NCI-H69 (cell line): ENCODE measurements at places on chromosomes 1 and 21.

DNA sequence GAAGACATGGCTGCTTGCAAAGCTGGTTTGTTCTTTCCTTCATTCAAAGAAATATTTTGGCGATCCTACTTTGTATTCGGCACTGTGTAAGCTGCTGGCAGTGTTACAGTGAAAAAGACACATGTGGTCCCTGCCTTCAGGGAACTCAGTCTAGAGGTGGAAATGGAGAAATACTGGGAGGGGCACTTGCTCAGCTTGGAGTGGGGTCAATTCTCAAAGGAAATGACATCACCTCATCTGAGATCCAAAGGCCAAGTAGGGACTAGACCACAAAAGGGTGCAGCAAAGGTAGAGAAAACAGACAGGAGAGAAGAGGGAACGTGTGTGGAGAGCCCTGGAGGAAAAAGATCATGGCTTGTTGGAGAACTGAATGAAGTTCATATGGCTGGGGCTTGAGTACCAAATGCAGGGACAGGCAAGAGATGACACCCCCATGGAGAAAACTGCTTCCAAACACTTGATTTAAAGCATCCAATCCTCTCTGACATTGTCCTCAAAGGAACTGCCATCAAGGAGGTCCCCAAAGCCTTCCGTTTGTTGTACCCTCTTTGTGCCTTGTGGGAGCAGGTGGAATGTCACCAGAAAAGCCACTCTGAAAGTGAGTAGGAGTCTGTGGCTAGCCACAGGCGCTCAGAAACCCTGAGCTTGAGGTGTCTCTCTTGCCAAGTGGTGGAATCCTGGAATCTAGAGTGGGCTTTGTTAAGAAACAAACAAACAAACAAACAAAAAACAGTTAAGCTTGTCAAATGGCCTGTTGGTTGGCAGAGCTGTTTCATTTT, 48.3 kb upstream of the TDRD10 start:
- DNase-seq, result no peak

DNA sequence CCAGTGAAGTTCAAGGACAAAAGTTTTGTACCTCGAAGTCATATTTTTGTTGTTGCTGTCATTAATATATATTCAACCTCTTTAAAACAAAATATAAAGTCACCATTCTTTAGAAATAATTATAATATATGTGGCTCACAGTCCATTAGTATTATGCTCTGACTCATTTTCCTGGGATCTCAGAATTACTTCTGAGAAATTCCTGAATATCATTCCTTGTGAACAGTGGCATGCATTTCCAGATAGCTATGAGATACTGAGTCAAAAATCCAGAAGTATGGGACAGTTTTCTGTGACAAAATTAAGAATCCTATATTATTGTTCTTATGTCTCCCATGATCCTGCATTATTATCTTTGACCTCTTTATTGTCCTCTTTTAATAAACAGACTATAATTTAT, 13.8 kb upstream of the RGS21 start:
- no peak for DNase-seq

DNA sequence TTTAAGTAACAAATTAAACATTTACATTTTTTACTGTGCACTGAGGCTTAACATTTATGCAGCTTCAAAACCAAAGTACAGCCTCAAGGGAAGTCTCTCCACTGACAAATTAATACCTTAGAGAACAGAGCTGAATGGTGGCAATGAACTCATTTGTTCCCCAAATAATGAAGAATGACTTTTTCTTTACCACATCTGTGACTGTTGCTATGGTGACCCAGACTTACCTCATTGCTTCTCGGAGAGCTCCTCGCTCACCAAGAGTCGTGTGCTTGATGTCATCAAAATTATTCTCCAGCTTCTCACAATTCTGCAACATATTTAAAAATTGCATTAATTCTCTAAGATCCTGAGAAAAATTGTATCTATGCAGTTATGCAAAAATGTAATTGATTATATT, 92.9 kb downstream of the DPYD start:
- peak; percentile 94 for DNase-seq

DNA sequence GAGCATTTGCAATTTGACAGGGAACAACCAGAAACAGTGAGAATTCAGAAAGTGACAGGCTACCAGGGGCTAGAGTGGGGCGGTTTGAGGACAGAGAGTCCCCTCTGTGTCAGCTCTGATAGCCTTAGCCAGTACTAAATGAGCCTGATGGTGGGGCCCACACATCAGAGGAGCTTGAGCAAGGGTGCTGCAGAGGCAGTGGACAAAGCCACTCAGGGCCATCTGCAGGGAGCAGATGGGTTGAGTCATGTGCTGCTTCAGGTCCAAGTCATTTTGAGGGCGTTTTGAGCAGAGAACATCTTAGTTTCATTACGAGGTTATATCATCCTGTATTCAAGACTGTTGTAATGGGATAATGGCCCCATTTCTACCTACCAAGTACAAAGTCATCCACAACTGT, 7.7 kb downstream of the LRRC52 start:
- DNase-seq, result no peak

DNA sequence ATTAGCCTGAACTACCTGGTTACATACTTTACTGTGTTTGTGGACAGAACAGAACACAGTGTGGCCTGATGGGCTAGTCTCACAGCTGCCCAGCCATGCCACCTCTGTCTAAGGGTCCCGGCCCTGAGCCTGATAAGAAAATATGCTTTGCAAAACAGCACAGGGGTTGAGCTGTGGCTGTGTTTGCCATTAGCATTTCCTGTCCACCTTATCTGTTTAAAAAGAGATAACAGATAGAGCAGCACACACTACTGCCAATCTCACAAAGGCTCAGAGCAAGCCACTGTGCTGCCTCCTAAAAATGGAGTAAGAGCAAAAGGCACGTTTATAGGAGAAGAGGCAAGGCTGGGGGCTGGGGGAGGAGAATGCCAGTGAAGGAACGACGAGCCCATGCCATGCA, 95.0 kb downstream of the SUSD4 start:
- no peak for DNase-seq

DNA sequence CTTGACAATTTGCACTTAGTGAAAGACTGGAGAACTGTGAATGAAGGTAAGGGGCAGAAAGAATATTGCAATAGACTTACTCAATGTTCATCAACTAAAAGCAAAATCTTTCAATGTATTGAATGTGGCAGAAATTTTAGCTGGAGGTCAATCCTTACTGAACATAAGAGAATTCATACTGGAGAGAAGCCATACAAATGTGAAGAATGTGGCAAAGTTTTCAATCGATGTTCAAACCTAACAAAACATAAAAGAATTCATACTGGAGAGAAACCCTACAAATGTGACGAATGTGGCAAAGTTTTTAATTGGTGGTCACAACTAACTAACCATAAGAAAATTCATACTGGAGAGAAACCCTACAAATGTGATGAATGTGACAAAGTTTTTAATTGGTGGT, 80.7 kb downstream of the JMJD4 start:
- no peak for DNase-seq

DNA sequence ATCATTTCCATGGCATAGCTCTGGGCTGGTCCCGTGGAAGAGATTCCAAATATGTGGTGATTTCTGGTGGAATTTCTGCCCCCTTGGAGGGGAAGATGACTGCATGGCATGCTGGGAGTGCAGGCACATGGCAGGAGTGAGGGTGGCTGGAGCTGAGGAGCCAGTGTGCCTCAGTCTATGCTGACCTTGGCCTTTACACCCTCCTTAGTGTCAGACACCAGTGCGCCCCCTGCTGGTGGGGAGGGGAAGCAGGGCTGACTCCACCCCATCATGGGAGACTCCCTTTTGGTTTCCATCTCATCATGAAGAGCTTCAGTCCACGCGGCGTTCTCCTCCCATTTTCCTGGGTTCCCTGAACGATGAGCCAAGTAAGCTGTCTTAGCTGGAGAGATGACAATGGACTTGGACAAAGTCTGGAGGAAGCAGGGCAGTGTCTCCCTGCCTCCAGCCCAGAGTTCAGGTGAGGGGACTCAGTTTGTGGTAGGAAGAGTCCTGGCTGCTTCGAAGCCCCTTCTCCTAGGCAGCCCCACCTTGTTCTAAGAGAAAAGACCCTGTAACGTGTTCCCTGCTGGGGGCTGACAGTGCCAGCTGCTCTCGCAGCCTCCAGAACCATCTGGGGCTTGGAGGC, 10.3 kb downstream of the ALX3 start:
- peak; percentile 40 for DNase-seq

GRCh38 chr21:43270800-43271301, 102.0 kb downstream of the CRYAA start:
- no peak for DNase-seq

DNA sequence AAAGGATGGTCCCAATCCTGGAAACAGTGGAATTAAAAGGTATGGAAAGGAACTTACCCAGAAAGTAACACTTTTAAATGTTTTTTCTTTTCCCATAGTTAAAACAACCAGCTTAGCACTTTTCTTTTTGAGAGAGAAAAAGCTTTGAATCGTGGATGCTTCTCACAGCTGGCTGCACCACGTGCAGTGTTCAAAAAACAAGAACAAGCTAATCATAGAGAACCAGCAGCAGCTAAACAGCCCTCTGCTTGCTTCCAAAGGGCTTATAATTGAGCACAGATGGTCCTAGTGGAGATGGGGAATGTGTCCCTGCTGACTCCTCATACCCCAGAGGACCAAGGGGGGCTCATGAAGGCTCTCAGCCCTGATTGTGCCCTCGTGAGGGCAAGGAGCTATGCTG, 26.4 kb downstream of the UTP25 start:
- DNase-seq, result peak; percentile 70

DNA sequence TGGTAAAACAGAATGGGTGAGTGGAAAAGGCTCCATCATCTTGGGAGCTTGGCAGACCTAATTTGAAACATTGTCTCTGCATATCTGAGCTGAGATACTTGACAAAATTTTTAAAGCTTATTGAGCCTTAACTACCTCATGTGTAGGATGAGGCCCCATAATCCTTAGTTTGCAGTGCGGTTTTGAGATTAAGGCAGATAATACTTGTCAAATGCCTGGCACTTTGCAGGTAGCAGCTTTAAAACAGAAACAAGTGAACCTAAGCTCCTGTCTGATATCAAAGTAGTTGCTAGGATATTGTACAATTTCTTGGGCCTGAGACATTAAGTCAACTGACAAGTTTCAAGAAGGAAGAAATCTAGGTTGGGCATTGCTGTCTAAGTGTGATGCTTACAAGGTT, 65.3 kb downstream of the TBX19 start:
- DNase-seq, result no peak

DNA sequence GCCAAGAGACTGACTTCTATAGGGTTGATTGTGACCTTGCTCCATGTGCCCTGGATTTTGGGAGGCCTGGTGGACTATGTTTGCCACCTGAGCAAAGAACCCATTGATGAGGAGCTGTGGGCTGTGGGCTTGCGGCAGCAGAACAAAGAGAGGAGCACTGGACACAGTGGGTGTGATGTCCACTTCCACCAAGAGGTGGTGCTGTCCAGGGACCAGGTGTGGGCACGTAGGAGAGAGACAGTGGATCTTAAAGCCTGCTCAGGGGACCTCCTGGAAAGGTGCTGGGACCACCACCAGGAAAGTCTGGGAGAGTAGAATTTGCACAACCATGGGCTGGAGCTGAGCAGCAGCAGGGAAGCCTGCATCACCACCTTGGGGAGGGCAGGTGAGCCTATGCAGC, 106.7 kb upstream of the ETS2 start:
- DNase-seq, result no peak

GRCh38 chr1:182611787-182612186, 7.6 kb upstream of the RGS16 start:
- peak; percentile 100 for DNase-seq

DNA sequence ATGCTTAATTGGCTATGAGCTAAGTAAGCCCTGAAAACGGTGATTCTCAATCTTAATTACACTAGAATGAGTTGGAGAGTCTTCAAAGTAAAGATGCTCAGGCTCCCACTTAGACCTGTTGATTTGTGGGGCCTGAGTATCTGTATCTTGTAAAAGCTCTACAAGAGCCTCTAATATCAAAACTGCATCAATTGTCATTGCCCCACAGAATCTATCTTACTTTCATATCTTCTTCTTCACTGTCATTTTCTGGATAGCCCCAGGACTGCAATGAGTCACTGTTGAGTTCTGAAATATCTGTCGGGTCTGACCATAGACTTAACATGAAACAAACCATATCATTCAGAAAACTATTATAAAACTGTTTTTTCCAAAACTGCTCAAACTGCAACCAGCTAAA, 102.8 kb upstream of the SERTAD4 start:
- DNase-seq, result no peak

DNA sequence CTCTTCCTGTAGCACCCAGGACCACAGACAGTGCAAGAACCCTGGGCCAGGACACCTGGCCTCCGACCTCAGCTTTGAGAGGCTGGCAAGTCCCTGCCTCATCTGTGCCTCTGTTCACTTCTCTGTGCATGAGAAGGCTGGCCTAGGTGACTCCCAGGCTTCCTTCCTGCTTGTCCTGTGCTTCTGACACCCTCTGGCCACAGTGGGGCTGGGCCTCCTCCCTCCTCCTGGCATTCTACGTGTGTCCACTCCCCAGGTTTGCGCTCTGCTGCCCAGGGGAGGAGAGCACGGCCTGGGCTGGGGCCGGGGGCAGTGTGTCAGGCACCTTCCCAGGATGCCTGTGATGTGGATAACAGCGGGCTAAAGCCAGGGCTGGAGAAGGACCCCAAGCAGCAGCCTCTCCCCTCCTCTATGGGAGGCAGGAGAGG, 30.3 kb upstream of the PKP1 start:
- DNase-seq, result no peak

DNA sequence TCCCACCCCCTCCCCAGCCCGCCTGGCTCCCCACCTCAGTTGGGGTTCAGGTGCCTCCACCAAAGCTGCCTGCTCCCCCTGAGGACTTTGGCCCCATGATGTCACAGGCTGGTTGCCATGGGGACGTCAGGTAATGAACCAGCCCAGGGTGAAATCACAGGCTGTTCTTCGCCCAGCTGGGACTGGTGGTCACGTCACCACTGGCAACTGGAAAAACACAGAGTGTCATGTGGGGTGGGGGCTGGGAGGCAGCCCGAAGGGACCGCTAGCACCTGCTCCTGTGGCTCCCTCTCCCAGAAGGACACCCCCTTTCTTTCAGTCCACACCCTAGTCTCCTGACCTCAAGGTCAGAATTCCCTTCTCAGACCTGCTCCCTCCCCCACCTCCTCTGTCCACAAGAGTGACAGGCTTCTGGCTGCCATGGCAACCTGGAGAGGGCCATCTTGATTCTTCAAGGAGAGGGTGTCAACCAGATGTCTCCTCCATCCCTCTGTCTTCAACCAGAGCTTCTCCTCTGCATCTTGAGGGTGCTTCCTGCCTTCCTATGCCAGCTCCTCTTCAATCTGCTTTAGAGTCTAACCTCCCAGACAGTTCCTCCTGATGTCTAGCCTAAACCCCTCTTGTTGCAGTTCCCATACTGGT, 6.2 kb downstream of the FAM131C start:
- peak; percentile 53 for DNase-seq
